ENCODE measurements at places on chromosomes 16 and 17. TPM values are rescaled to one million over a fixed set of nuclear protein-coding genes. Genes with fewer than 3 reads are reported as not detected.

ACSM2B gene
- not detected for polyA plus RNA-seq

ZG16 gene
- polyA plus RNA-seq = not detected

CCDC78 gene
- 0.74 TPM for polyA plus RNA-seq

WFIKKN1 gene
- polyA plus RNA-seq = not detected

SLC12A3 gene
- polyA plus RNA-seq = 1.6 TPM

All from IgD-negative memory B cell (primary cell).